ENCODE measurements at places on chromosomes 5 and 9.

GRCh38 chr9:23571414-23572104 lies 254.5 kb downstream of the ELAVL2 start:
- DNase-seq: no peak

- DNase-seq: no peak
Measured at GRCh38 chr9:13213998-13214397, 65.5 kb downstream of the MPDZ start.

GRCh38 chr5:139968547-139969261 lies 74.4 kb downstream of the NRG2 start:
- peak; percentile 30 for DNase-seq

DNA sequence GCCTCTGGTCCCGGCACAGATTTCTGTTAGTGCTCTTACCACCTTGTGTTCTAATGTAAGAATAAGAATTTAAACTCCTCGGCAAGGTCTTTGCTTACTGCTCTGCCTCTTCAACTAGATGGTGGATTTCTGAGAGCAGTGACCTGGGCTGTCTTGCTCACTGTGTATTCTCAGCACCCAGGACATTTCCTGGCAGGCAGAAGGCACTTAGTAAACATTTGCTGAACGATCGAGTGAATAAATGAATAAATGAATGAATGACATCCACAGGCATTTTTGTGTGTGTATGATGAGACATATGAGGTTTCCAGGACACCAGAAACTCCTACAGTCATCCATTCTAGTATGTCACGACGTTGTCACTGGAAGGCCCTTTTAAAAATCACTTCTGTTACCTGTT lies 143.2 kb downstream of the BOD1 start:
- no peak for DNase-seq

- no peak for DNase-seq
Measured at GRCh38 chr5:50684721-50685120, 18.3 kb downstream of the PARP8 start.

- no peak for DNase-seq
Measured at GRCh38 chr9:131330814-131331600, 41.5 kb downstream of the PLPP7 start.

GRCh38 chr5:102421647-102422046 lies 77.2 kb downstream of the SLCO6A1 start:
- no peak for DNase-seq

DNA sequence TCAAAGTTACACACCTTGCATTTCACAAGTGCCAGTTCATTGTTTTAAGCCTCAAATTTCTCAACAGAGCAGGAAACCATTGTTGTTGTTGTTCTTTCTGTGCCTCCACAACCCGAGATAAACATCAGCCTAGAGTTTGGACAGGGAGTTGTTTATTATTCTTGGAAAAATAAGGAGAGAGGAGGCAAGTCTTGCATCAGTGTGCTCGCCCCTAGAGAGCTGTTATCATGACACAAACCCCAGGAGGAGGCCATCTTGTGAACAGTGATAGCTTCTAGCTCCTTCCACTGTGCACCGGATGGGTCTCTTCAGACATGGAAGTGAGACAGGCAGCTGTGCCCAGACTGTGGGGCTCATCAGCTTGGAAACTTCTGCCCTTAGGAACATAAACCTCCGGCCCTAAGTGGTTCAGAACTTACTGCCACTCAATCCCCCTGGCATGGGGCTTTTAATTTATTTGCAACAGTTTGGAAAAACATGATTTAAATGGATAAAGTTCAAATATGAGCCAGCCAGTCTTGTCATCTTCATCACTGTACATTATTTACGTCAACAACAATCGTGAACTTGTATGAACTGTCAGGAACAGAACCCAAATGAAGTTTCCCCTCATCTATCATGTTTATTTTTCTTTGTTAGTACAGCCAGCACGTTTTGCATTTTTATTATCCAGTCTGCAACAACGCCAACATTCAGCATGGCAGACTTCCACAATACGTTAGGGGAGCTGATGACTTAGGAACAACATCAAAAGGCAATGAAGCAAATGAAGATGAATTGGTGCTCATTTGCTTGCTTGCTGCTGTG lies 181.7 kb upstream of the S1PR3 start:
- no peak for DNase-seq

DNA sequence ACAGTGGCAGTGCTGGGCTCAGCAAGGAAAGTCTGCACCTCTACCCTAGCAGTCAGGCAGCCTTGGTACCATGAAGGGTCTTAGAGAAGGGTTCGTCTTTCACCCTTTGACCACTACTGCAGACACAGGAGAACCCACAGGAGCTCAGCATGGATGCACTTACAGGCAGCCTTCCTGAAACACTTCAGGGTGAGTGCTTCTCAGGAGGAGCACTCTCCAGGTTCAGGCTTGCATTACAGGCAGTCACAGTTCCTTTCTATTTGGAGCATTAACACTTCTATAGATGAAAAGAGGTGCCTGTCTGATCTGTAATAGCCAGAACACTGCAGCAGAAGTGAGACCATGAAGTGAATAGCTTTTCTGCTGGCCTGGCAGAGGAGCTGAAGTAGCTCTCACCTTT lies 8.7 kb upstream of the CYLC2 start:
- DNase-seq: no peak

DNA sequence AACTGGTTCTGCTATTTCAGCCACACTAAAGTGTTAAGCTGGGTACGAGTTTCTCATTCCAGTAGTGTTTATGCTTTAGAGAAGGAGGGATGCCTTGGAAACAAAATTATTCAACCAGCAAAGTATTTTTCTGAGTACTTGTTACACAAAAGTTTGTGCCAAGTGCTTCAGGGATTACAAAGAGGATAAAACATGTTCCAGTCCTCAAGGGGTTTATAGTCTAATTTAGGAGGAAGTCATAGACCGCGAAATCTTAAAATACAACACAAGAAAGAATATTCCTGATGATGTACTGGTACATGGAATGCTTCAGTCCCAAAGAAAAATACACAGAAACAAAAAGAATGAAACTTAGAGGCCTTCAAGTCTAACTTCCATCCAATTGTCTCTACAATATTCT lies 85.4 kb upstream of the NR4A3 start:
- DNase-seq: no peak

- no peak for DNase-seq
Measured at GRCh38 chr9:124040186-124040931, 28.8 kb downstream of the LHX2 start.

DNA sequence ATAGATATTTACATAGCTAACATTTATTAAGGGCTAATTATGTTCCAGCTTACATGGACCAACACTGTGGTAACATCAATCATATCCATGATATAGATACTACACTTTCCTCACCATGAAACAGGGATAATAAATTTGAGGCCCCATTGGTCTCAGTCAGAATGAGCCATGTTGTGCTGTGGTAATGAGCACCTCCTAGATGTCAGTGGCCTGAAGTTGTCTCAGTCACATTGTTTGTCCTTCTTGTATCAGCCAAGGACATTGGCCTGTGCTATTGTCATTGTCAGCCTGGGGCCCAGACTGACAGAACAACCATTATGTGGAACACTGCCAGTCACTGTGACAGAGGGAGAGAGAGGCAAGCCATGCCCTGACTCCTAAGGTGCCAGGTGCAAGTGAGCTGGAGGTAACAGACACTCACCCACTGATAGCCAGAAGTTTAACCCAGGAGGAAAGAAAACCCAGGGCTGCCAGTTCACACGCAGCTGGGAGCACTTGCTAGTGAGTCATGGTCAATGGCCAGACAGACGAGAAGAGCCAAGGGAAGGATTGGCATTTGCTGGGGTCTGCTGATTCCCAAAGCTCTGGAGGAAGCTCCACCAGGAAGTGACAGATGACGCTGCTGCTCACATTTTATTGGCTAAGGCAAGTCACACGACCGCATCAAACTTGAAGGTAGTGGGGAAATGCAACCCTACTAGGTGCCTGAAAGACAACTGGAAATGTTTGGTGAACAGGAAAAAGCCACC lies 224.2 kb downstream of the MELK start:
- DNase-seq: no peak

GRCh38 chr5:102715082-102715807 lies 39.9 kb upstream of the PAM start:
- DNase-seq: peak; percentile 76

GRCh38 chr5:115555084-115555633 lies 10.6 kb upstream of the FEM1C start:
- DNase-seq: no peak

GRCh38 chr5:82793808-82794419 lies 283.3 kb downstream of the TMEM167A start:
- DNase-seq: no peak

DNA sequence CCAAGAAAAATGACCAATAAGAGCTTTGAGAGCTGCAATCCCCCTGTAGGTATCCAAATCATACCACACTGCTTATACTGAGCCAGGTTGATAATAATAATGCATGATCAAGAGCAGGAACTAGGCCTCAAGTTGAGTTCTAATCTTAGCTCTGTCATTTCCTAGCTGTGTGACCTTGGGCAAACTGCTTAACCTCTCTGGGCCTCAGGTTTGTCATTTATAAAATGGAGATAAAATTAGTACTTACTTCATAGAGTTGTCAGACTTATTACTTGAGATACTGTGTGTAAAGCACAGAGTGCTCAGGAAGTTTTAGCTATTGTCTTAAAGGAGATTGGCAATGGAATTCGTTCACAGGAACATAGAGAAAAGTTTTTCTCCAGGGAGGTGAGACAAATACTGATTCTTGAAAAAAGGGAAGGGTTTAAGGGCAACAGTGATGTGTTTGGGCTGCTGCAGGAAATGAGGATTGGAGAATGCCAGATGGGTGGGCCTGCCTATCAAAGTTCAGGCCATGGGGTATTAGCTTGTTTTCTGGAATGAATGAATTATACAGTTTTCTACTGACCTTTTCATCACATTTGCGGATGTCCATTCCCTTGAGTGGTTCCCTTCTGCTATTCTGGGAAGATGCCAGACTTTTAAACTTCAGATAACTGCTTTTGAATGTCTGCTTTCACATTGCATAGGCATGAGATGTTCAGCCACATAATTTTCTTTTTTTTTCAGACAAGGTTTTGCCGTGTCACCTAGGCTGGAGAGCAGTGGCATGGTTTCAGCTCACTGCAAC lies 10.2 kb upstream of the ATP6V0E1 start:
- DNase-seq: peak; percentile 44

- no peak for DNase-seq
Measured at GRCh38 chr5:35098214-35098613, 50.5 kb upstream of the AGXT2 start.

- no peak for DNase-seq
Measured at GRCh38 chr5:58737671-58738070, 154.8 kb downstream of the RAB3C start.

GRCh38 chr5:122352331-122352730 lies 40.3 kb downstream of the SNCAIP start:
- DNase-seq: peak; percentile 61

DNA sequence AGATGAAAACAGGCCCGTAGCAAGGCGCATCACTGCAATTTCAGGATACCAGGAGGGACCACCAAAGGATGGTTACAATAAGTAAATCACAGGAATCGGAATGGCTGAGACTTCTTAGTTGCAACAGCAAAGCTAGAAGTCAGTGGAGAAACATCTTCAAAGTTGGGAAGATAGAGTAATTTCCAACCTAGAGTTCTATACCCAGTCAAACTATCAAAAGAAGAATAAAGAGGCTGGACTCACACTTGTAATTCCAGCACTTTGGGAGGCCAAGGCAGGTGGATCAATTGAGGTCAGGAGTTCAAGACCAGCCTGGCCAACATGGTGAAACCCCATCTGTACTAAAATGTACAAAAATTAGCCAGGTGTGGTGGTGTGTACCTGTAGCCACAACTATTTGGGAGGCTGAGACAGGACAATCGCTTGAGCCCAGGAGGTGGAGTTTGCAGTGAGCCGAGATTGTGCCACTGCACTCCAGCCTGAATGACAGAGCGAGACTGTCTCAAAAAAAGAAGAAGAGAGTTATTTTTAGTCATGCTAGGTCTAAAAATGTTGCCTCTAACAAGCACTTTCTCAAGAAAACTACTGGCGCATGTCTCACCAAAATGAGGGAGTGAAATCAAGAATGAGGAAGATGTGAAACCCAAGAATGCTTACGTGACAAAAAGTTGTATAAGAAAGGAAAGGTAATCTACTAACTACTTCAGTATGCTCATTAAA lies 267.7 kb downstream of the DENND1A start:
- no peak for DNase-seq

GRCh38 chr9:122402874-122403273 lies 32.0 kb downstream of the PTGS1 start:
- DNase-seq: no peak

- no peak for DNase-seq
Measured at GRCh38 chr5:178625679-178626483, 969 bp downstream of the CLK4 start.

- no peak for DNase-seq
Measured at GRCh38 chr9:6068983-6069382, 53.6 kb upstream of the RANBP6 start.

- no peak for DNase-seq
Measured at GRCh38 chr9:108637340-108637739, 218.4 kb downstream of the ACTL7B start.

GRCh38 chr5:172768573-172769341 lies 2.2 kb downstream of the DUSP1 start:
- DNase-seq: no peak

DNA sequence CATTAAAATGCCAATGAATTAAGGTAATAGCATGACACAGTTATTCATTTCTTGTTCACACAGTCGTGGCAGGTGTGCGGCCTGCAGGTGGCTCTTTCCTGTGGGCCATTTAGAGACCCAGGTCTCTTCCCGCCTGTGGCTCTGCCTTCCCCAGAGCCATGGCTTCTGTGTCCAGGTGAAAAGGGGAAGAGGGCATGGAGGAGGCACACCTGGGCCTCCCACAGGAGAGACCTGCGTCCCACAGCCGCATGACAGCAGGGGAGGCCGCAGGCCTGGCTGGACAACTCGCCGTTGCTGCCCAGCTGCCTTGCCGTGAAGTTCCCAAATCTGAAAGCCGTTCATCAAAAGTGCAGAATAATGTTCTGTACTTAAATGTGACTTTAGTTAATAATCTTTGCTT lies 14.4 kb upstream of the PLEKHG4B start:
- DNase-seq: no peak

- DNase-seq: no peak
Measured at GRCh38 chr9:124831642-124832364, 21.5 kb upstream of the WDR38 start.

DNA sequence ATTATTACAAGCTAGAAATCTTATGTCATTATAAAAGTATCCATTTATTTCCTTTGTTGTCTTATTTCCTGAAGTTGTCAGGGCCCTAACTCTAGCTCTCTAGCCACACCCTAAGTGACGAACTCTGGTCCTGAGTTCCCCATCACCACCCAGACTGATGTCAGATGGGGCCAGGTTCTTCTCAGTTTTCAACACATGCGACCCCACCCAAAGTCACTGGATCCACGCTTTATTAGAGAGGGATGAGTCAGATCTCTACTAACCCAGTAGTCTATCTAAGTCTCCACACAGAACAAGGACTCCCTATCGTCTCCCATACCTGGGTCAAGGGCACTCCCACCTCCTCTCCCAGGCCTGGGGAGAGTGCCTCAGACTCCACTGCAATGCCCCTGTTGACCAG lies 6.8 kb upstream of the FEM1C start:
- no peak for DNase-seq

Data from fibroblast of skin of left quadriceps (primary cell).